ENCODE measurements at places on chromosomes 5 and 9.

DNA sequence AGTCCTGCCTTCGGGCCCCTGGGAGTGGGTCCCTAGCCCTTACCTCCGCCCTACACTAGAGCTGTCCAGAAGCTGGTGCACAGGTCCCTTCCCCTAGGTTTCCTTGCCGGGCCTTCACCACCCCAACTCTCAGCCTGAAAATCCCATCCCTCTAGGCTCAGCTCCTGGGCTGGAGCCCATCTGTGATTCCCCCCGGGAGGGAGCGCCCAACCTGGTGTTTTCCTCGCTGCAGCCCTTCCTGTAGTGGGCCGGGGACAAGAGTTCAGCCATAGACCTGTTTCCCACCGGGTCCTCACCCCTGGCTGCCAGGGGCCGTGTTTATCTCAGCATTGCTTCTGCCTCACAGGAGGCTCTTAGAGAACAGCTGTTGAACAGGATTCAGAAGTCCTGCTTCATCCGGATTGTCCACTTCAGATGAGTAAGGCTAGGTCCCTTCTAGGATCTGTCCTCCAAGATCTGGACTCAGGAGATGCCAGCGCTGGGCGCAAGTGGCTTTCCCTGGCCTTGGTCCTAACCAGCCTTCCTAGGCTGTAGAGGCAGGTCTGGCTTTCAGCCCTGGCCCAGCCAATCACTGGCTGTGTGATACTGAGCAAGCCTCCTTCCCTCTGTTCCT, 965 bp downstream of the GLIPR2 start:
- DNase-seq, result no peak

- DNase-seq, result no peak
Observed at GRCh38 chr5:177311392-177311722, 341 bp downstream of the MXD3 start.

DNA sequence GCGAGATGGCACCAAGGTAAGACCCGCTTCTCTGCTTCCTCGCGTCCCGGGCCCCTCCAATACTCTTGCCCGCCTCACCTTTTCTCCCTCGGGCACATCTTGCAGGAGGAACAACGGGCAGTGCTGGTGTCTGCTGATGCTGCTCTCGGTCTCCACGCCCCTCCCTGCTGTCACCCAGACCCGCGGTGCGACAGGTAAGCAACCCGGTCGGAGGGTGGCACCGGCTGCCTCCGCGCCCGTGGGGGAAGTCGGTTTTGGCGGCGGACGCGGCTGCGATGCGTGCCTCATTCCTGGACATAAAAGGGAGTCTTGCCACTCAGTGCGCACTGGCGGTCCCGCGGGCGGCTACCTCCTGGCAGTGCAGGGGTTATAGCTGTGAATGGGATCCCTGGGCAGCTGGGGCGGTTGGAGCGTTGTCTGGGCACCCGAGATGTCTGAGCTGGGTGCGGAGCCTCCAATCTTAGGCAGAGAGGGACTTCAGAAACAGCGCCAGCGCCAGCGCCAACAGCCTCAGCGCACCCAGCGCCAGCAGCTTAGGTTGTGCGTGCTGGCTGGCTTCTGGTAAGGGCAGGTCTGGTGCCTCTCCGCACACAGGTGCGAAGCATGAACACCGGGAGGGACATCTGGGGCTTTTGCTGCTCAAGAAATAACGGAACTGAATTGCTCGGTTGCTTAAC, 488 bp downstream of the COL15A1 start:
- peak; percentile 38 for DNase-seq

GRCh38 chr5:177471610-177472356, 1.7 kb downstream of the DBN1 start:
- no peak for DNase-seq

DNA sequence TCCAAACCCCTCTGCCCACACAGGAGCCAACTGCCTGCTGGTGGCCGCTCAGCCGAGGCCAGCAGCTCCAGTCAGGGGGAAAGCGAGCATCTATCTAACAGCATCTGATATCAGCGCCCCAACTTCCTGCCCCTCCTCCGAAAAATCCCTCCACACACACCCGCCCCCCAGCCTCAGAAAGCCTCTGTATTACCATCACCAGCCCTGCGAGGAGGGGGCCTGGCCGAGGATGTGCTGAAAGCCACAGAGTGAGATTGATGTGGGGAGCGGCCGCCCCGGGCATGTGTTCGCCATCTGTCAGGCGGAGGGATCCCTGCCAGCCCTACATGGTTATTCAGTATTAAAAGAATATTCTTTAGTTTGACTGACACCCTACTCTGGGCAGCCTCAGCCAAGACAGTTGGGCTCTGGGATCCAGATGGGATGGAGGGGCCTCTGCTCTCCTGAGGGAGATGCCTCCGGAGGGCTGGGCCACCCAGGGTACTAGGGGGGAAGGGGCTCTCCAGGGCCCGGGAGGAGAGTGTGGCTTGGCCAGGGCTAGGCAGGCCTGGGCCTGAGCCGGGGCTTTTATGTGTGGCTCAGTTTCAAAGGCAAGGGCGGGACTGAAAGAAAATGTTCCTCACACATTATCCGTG, 98.0 kb downstream of the HSD17B3 start:
- DNase-seq, result no peak

DNA sequence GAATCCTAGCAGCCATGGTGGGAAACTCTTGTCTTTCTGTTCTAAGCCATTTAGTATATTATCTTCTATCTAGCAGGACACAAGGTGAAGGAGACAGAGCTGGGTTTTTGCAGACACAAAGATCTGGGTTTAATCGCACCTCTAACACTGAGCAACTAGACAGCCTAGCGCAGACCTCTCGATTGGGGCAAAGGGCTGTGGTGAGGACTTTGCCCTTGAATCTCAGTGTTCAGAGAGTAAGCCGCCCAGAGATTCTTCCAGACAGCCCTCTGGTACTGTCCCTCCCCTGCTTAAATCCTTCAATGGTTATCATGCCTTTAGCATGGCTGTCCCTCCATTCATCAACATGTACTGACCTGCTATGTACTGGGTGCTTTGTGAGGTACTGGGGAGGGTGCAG, 128.1 kb downstream of the CRB2 start:
- peak; percentile 67 for DNase-seq

DNA sequence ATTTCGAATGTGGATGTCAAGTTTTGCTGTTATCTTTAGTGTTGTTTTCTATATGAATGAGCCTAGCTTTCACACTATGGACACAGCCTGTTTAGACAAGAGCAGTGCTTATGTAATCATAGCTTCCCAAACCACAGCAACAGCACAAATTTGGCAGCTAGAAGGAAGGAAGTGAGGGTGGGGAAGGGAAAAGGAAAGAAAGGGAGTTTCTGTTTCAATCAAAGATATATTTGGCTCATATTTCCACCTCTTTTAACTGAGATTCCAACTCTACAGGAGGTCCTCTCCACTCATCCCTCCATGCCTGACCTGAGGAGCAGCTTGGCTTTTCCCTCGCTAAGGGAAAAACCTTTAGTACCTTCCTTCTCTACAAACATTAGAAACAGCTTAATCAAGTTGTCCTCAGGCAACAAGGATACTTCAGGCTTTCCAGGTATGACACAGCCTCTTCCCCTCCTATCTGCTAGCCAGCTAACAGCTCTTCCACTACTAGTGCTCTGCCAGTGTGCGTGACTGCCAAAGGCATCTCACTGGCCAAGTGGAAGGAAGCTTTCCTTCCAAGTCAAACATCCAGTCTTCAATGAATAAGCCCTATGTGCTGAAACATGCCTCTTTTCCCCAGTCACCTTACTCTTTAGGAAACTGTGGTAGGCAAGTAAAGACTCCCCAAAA, 268.6 kb upstream of the PTGER4 start:
- no peak for DNase-seq

DNA sequence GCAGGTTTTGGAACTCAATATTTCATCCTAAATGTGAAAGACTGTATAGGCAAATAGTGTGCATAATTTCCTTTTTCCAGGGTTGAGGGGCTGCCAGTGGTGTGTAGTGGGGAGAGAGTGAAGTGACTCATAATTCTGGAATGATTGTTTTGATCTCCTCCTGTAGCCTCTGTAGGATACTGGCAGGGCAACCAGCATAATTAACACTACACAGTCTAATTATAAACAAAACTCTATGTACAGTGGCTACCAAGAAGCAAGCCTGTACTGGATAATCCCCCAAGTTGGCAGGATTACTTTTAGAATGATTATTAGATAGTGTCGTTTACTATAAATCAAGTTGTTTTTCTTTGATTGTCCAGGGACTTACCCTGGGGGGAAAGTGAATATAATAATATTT, 32.2 kb downstream of the LNPEP start:
- DNase-seq, result no peak

GRCh38 chr5:79205965-79206364, 30.0 kb upstream of the JMY start:
- DNase-seq, result no peak

GRCh38 chr5:96493219-96493790, 60.3 kb upstream of the PCSK1 start:
- no peak for DNase-seq

- no peak for DNase-seq
Observed at GRCh38 chr9:8860925-8861324, 1061.3 kb upstream of the DMAC1 start.

DNA sequence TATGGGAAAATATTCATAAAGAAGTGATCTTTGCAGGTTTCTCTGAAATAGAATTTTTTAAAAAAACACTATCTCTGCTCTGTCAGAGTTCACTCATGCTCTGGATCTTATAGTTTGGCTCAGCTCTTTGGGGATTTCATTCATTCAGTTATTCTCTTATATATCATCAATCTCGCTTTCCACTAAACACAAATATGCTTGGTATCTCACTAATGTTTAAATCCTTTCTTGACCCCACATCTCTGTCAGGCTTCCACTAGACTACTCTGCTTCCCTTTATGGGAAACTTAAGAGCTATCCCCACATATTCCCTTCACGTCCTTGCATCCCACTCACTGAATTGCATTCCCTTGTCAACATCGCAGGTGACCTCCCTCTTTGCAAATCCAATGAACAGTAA, 396.1 kb downstream of the ENC1 start:
- DNase-seq, result no peak

DNA sequence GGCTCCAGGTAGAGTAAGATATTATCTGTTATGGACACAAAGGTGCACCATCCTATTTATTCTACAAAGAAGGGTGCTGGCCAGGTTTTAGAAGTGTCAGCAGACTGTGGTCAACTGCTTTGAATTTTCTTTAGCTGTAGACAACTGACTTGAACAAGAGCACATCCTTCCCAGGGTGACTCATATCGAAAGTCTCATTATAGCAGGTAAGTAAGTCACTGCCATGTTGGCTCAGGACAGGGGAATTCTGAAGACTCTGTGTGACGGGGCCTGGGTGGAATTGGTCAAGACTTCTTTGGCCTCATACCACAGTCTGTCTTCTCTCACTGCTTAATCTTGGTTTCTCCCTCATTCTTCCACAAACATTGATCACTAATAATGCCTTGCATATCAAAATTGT, 214.5 kb upstream of the CDH9 start:
- no peak for DNase-seq

DNA sequence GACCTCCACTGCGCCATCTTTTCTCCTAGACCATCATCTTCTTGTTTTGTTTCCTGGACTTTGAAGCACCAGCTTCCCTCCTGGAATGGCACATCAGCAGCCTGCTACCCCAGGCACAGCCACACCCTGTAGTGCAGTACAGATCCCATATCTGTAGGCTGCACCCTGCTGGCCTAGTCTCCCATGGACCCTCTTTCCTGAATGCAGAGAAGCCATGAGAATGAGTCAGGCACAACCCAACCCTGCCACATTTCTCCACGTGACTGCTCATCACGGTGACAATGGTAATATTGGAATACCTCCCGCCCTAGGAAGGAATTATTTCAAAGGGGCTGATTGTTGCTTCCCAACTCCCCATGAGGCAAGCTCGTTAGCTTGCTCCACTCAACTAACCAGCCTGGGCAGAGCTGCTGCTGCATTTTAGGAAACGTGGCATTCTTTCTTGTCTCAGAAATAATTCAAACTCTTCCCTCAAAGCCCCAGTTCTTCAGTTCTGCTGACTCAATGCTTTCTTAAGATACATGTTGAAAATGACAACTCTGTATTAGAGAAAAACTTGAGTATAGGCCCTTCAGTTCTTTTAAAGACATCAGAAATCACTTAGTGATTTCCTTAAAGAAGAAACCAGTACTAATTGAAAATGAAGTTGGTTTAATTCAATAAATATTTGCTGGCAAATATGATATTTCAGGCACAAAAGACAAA, 328.1 kb downstream of the MLLT3 start:
- no peak for DNase-seq

GRCh38 chr5:72288924-72289323, 31.1 kb downstream of the MRPS27 start:
- DNase-seq, result peak; percentile 18
